ENCODE measurements at places on chromosomes 7 and 10.

DNA sequence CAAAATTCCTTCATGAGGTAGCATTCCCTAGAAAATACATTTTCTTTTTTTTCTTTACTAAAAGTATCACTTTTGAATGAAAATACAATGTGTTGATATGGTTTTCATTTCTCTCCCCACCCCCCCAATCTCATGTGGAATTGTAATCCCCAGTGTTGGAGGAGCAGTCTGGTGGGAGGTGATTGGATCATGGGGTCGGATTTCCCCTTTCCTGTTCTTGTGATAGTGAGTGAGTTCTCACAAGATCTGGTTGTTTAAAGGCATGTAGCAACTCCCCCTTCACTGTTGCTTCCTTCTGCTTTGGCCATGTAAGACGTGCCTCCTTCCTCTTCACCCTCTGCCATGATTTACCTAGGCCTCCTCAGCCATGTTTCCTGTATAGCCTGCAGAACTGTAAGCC is 790.3 kb upstream of the KCND2 start:
- no peak for DNase-seq

GRCh38 chr7:131103997-131104396 is 223.7 kb upstream of the MKLN1 start:
- DNase-seq = no peak

DNA sequence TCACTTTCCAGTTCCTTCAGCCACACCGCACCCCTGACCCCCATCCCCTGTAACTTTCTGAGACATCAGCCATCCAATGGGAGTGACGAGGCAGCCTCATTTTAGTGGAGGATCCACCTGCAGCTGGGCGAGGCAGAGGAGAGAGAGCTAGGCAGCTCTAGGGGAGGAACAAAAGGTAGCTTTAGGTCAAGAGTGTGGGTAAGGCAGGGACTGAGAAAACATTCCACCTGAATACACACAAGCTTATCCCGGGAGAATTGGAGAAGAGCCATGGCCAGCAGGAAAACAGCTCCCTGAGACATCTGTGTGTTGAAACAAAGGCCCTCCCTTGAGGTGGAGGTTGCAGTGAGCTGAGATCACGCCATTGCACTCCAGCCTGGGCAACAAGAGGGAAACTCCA is 6.7 kb upstream of the KLRG2 start:
- no peak for DNase-seq

- peak; percentile 85 for DNase-seq
These were observed 254.8 kb downstream of the PHF14 start for GRCh38 chr7:11228515-11228914.

- no peak for DNase-seq
These were observed 37.2 kb downstream of the PIK3AP1 start for GRCh38 chr10:96683065-96683464.

- DNase-seq = no peak
These were observed 258.3 kb downstream of the GATA3 start for GRCh38 chr10:8312781-8313180.

GRCh38 chr7:50558294-50559053 is 6.7 kb downstream of the DDC start:
- no peak for DNase-seq

GRCh38 chr10:34449836-34450235 is 365.3 kb downstream of the PARD3 start:
- no peak for DNase-seq

- DNase-seq = peak; percentile 49
These were observed 192.5 kb upstream of the PRSS1 start for GRCh38 chr7:142556740-142557139.

- no peak for DNase-seq
These were observed 92.9 kb upstream of the LRRTM3 start for GRCh38 chr10:66832781-66833422.

DNA sequence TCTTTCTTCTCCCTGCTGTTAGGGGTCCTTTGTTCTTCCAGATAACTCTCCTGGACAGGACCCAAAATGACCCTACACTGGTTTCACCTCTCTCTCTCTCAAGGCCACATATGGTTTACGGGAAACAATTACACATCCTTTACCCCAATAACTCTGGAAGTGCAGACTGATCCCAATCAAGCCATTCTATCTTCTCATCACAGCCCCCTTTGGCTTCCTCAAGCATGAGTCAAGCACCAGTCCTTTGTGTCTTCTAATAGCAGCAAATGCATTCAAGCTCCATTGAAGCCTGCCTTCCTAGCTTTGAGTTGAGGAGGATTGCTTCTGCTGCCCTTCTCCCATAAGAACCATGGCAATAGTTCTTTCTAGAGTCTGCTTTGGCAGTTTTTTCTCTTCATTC is 20.2 kb downstream of the C10orf67 start:
- DNase-seq = no peak

- no peak for DNase-seq
These were observed 45.5 kb upstream of the CHST15 start for GRCh38 chr10:124138883-124139348.

GRCh38 chr10:69055241-69055640 is 32.7 kb upstream of the SRGN start:
- DNase-seq = no peak

GRCh38 chr10:101838416-101838970 is 5.1 kb downstream of the KCNIP2 start:
- DNase-seq = no peak

DNA sequence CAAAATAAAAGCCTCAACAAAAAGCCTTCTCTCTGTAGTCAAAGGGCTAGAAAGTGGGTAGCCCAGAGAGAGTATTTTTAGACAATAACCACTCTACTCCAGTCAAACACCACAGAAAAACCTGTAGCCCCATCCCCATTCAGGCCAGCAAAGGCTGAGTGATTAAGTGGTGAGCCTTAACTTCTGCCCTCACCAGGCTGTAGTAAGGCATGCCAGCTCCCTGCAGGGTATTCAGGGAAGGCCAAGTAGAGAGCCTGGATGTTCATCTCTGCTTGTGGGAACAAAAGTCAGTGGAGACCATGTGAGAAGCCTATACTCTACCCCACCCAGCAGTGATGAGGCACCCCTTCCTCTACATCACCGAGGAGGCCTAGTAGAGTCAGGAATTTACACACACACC is 51.2 kb downstream of the HIF1AN start:
- no peak for DNase-seq

GRCh38 chr10:46287846-46288477 is 1.2 kb downstream of the ANTXRL start:
- DNase-seq = no peak

GRCh38 chr10:21705828-21706176 is 171.8 kb downstream of the MLLT10 start:
- DNase-seq = no peak

- no peak for DNase-seq
These were observed 43.6 kb upstream of the ZNF32 start for GRCh38 chr10:43692051-43692825.

GRCh38 chr10:84292502-84292901 is 35.9 kb upstream of the CCSER2 start:
- DNase-seq = no peak

DNA sequence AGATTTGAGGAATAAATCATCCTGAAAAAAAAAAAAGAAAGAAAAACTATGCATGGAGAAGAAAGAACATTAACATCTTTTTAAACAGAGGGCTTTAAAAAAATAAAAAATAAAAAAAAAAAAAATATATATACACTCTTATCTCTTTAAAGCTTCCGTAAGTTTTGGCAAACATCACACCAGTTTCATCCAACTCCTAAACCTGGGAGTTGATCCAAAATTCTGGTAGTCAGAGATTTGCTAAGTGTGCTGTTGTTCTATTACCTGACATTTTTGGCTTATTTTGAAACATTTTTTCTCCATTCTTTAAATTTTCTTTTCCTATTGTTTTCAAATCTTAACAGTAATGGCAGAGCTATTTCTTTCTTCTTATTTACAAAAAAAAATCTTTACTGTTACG is 273.1 kb downstream of the AGMO start:
- no peak for DNase-seq

GRCh38 chr10:45997557-45997956 is 25.3 kb downstream of the TIMM23 start:
- no peak for DNase-seq

DNA sequence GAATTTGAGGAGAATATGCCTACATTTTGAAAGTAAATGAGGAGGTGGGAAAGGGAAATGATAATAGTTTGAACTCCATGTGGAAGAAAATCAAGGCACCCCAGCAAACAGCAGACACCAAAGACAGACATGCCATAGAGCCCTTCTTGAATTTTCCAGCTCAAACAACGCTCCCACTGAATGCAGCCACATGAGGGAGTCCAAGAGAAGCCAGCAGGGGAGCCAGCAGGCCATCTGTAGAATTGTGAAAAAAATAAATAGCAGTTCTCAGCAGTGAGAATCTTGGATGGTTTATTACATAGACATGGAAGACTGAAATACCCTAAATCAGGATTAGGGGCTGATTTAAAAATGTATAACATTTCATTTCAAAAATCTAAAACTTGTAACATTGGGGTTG is 1567.3 kb upstream of the LRRTM3 start:
- DNase-seq = no peak

GRCh38 chr7:3289996-3290395 is 11.1 kb upstream of the SDK1 start:
- DNase-seq = no peak

GRCh38 chr7:137626469-137627067 is 220.2 kb downstream of the DGKI start:
- no peak for DNase-seq

DNA sequence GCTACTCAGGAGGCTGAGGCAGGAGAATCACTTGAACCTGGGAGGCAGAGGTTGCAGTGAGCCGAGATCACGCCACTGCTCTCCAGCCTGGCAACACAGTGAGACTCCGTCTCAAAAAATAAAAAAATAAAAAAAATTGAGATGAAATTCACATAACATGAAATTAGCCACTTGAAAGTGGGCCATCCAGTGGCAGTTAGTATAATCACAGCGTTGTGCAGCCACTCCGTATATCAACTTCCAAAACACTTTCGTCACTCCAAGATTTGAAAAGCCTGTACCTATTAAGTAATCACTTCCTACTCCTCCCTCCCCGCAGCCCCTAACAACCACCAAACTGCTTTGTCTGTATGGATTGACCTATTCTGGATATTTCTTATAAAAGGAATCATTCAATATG is 20.7 kb upstream of the CACUL1 start:
- DNase-seq = no peak

DNA sequence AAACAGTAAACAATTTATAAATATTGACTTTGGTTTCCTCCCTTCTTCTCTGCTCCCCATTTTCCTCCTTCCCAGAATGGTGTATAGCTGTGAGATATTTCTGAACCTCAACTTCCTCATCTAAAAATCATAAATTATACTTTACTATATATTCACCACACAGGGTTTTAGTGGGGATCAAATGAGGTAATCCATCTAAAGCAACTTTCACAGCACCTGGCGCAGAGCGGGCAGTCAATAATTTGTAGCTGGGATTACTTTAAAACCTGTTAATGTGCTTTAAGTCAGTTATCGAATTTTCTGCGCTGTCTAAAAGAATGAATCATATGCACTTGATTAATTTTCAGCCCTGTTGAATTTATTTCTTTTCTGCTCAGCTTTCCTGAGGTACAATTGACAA is 172.7 kb downstream of the PTEN start:
- DNase-seq = no peak

DNA sequence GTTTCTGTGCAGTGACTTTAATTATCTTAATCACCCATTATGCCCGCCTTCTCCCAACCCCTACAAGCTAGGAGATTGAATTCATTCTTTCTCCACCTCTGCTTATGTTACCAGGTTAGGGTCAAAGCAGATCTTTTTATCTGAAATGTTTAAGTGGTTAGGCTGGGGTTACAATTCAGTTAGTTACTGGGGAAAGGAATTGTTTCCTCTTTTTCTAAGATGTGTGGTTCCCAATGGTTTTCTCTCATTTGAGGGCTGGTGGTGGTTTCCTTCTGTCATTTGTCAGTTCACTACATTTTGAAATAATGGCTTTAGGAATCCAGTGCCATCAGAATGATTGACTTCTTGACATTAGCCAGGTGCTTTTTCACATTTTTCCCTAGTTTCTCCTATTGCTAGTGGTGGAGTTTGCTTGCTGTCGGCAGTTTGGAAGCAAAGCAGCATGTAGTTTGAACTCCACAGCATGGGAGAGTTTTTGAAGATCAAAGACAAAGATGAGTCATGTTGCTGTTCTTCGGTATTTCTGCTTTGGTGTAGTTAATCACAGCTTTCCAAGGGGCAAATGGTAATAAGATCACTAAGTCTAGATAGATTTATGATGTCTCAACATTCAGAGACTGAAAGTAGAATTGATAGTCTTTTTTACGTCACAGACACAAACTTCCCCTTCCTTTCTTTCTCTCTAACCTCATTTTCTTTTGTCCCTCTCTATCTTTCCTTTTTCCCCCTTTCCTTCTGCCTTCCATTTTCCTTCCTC is 168.2 kb downstream of the SND1 start:
- DNase-seq = no peak

DNA sequence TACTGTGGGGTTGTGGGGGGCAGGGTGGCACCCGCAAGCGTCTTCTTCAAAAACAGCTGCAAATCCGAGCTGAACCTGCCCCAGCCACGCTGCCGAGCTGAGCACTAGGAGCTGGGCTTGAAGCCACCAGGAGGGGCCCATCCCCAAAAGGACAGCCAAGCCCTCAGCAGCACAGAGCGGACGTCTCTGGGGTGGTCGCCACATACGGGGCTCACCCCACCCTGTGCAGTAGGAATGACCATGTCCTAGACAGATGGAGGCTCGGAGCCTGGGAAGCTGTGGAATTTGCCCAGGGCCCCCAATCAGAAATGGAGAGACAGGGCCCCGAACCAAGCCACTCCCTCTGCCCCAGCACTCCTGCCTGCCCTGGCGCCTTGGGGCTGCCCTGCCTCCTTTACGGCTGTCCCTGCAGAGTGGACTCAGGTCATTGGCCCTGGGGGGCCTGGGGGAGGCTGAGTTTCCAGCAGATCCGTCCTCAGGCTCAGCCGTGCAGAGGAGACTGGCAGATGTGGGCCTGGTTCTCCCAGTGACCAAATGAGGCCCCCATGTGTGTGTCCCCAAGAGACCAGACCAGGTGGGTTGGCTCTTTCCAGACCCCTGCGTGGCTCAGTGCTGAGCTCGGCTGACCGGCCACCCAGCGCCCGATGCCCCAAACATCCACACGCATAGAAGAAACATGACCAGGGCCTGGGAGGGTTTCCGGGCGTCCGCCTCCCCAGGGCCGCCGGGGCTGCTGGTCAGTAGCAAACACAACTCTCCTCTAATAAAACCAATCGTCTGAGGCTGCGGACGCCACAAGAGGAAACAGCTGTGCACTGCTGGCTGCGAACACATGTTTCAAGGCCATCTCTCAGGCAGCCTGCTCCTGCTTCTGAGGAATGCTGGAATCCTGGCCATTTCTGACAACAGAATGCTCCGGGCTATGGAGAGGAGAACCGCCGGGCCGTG is 54.9 kb downstream of the PDGFA start:
- DNase-seq = peak; percentile 61

DNA sequence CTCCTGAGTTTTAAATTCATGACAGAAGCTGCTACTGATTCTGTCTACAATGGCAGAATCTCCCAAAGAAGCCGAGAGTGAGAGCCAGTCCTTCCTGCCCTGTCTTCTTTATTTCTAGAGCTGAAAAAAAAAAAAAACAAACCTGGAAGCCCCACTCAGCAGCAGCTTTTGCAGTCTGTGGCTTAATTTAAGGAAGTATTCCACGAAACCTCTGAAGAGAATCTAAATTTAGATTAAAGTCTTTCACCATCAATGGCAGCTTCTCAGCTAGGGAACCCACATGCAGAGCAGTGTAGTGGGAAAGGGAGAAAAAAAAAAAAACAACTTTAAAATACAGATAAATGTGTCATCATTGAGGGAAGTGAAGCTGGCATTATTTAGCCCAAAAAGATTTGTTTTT is 23.4 kb downstream of the SMURF1 start:
- no peak for DNase-seq

- no peak for DNase-seq
These were observed 19.4 kb downstream of the GTF2IRD1 start for GRCh38 chr7:74473116-74473515.

All from tibial artery (tissue), 4 donors.